ENCODE measurements at places on chromosomes 3 and 15.

DNA sequence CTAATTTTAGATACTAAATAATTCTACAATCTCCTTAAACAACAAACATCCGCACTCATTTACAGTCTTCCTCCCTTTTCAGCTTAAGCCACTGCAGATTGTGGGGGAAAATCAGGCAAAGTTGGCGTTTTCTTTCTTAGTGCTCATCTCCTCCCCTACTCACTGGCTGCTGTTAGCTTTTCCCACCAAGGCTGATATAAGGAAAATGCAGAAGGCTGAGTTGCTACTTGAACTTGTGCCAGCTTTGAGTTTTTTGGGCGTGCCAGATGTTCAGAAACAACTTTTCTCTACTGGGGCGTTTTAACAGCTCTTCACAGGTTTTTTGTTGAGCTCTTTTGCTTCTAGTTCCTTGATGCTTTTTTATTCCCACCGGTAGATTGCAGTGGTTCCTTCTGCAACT lies 222.0 kb downstream of the PYDC2 start:
- no peak for DNase-seq

- DNase-seq, result peak; percentile 67
Measured at GRCh38 chr15:84878504-84878903, 6.0 kb upstream of the SLC28A1 start.

DNA sequence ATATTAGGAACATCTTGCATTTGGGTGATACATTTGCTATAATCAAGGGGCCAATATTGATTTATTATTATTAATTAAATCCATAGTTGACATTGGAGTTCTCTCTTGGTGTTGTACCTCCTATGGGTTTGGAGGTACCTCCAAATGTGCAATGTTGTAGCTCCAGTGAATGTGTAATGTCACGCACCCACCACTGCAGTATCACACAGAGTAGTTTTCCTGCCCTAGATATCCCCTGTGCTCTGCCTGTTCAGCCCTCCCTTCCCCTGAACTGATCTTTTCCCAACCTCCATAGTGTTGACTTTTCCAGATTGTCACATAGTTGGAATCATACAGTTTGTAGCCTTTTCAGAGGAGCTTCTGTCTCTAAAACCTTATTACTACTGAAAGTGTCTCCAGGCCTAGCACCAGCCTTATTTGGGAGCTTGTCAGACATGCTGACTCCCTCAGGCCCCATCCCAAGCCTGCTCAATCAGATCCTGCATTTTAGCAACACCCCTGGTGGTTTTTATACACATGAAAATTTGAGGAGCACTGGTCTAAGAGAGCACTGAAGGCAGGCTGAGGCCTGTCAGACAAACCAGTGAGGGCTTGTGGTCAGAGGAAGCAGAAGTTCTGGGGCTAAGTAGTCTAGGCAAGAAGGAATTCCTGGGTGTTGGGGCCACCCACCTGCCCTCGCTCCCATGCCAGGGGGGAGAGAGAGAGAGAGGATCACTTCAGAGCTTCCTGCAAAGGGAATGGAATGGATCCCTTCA lies 73.4 kb downstream of the SLC6A11 start:
- DNase-seq, result no peak

GRCh38 chr15:58026051-58026450 lies 39.5 kb downstream of the ALDH1A2 start:
- no peak for DNase-seq

DNA sequence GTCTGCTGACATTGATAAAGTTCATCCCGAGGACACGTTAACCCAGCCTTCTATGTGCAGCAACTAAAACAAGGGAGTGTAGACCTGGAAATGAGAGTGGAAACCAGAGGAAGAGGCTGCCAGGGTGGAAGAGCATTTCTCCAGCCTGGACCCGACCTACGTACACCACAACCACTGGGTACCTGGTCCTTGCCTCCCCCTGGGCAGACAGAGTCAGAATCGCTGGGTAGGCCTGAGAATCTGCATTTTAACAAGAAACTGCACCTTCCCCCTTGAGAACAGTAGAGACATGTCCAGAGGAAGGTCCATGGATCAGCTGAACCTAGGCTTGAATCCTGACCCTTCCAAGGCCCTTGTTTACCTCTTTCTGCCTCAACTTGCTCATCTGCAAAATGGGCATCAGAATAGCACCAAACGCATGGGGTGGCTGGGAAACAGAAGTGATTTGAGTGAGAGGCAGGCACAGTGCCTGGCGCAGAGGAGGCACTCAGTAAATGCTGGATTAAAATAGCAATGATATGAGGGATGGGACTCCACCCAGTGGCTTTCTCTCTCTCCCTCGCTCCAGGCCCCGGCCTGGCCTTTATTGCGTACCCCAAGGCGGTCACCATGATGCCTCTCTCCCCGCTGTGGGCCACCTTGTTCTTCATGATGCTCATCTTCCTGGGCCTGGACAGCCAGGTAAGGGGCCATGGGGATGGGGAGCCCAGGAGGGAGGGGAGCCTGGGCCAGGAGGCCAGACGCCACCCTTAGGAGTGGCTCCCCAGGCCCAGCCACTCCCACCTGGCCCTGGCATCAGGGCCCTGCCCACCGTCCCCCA lies 66.9 kb upstream of the SLC6A1 start:
- no peak for DNase-seq

DNA sequence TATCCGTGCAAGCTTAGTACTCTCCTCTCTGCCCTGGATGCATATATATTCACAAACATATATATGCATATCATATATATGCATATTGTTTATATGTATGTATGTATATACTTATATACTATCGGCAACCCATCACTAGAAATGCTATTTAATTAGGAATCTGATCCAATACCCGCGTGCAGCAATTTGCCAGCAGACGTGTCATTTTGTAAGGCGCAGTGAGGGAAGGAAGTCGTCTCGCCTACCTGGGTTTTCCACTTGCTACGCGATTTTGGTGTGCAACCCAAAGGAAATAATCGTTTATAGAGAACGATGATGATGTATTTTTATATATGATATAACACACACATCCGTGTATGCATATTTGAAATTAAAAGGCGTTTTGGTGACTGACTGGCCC lies 5.6 kb upstream of the FEZF2 start:
- no peak for DNase-seq

- DNase-seq, result no peak
Measured at GRCh38 chr3:15339786-15340215, 7.4 kb upstream of the SH3BP5 start.

- no peak for DNase-seq
Measured at GRCh38 chr3:170482199-170482598, 63.5 kb downstream of the CLDN11 start.

- peak; percentile 9 for DNase-seq
Measured at GRCh38 chr15:70451821-70452653, 311.3 kb downstream of the UACA start.

- DNase-seq, result no peak
Measured at GRCh38 chr15:91548549-91548948, 305.0 kb upstream of the SLCO3A1 start.

DNA sequence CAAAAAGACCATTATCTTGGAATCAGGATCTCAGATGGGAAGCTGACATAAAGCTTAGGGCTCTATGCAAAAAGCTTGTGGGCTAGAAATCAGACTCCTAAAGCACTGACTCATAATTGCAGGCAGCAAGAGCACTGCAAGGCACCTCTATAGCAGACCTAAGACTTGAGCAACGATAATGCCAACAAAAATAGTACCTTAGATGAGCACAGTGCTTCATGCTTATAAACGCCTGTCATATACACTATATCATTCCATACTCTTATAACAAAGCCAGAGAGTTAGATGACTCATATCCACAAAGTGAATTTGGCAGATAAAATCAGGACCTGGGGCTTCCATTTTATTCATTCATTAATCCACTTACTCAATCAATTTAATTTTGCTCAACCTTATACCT lies 560.8 kb downstream of the MCTP2 start:
- peak; percentile 28 for DNase-seq

- no peak for DNase-seq
Measured at GRCh38 chr15:71272932-71273331, 157.7 kb downstream of the THSD4 start.
